ENCODE measurements at places on chromosomes 3 and 15.
A peak's percentile ranks its signal among the peaks of the same experiment; 100 is the strongest.

- no peak for DNase-seq
Measured at GRCh38 chr3:69240651-69241568, 118.5 kb upstream of the LMOD3 start.

GRCh38 chr3:65636326-65636725 is 402.4 kb downstream of the MAGI1 start:
- peak; percentile 82 for DNase-seq

DNA sequence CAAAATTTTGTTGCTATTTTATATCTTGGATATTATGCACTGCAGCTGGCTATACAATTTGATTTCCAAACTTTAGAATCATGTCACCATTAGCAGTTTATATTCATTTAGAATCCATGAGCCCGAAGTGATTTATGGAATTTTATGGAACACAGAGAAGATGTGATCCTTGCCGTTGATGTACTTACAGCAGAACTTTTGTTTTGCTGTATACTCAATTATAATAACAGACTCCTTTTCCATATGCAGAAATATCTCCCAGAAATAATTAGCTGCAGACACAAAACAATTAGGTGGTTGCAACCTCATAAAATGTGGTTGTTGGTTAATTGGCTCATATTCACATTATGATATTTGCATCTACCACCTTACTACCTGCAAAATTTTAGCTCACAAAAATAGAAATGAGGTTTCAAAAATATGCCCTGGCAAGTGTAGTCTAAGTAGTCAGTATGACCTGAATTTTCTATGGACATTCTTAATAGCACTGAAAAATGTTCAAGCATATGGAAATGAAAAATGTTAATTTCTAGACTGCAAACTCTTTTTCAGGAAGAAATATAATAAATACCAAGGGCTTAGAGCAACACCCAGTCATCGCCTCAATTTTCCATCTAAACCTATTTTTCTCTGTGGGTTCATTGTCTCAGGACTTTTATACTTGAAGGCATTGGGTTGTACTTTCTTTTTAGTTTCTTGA is 997.6 kb downstream of the MCTP2 start:
- DNase-seq = no peak

DNA sequence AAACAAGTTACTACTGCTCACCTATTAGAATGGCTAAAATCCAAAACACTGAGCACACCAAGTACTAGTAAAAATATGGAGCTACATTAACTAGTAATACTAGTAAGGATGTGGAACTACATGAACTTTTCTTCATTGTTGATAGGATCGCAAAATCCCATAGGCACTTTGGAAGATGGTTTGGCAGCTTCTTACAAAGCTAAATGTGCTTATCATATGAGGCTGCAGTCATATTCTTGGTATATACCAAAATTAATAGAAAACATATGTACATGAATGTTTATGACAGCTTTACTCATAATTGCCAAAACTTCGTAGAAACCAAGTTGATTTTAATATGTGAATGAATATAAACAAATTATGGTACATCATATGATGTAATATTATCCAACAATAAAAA is 366.8 kb upstream of the KCNMB2 start:
- DNase-seq = no peak

- DNase-seq = no peak
Measured at GRCh38 chr15:78455749-78456148, 17.7 kb downstream of the IREB2 start.

DNA sequence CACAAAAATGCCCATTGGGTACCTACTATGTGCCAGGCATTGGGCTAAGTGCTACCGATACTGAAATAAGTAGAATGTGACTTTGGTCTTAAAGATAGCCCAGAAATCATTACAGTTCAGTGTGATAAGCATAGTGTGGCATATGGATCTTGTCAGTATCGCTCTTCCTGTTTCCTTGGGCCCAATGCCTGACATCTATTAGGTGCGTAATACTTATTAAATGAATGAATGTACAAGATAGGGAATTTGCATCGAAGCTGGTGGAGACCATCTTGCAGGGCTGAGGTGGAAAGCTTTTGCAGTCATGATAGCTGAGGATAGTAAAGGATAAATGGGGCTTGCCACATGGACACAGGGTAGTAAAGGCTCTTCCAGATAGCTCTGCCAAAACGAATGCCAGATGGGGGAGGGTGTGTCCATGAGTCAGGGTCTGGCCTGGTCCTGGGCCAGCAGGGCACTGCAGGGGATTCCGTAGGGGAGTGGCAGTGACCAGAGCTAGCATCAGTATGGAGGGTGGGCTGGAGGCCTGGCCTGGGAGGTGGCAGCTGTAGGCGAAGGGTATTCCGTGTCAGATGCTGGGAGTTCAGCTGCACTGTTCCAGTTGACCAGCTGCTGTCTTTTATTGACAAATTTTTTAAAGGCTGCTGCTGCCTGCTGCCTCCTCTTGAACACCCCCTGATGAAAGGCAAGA is 23.5 kb downstream of the TSEN2 start:
- no peak for DNase-seq

GRCh38 chr3:193499136-193499770 is 55.4 kb downstream of the ATP13A4 start:
- DNase-seq = no peak

- DNase-seq = no peak
Measured at GRCh38 chr3:172713316-172713715, 2.4 kb upstream of the NCEH1 start.
